ENCODE measurements at places on chromosomes 16 and 17.

DNA sequence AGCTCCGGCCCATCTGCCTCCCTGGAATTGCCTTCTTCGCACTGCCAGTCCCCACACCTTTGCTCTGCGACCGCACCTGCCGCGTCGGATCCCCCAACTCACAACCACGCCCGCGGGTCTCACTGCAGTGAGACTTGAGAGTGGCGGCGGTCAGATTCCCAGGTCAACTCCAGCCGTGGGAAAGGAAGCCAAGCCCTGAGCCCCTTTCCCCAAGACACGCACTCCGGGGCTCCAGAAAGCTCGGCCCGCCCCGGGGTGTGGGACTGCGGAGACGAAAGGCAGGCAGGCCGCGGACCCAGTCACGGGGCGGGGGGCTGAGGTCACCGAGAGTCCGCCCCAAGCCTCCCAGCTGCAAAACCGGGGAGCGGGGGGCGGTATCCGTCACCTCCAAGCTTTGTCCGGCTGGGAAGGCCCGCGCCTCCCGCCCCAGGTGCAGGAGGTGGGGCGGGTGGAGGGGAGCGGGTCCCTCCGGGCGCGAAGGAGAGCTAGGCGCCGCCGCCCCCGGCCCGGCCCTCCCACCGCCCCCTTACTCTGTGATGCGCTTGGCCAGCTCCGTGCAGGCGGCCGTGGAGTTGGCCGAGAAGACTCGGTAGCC is 615 bp downstream of the PRPSAP1 start:
- no peak for DNase-seq

DNA sequence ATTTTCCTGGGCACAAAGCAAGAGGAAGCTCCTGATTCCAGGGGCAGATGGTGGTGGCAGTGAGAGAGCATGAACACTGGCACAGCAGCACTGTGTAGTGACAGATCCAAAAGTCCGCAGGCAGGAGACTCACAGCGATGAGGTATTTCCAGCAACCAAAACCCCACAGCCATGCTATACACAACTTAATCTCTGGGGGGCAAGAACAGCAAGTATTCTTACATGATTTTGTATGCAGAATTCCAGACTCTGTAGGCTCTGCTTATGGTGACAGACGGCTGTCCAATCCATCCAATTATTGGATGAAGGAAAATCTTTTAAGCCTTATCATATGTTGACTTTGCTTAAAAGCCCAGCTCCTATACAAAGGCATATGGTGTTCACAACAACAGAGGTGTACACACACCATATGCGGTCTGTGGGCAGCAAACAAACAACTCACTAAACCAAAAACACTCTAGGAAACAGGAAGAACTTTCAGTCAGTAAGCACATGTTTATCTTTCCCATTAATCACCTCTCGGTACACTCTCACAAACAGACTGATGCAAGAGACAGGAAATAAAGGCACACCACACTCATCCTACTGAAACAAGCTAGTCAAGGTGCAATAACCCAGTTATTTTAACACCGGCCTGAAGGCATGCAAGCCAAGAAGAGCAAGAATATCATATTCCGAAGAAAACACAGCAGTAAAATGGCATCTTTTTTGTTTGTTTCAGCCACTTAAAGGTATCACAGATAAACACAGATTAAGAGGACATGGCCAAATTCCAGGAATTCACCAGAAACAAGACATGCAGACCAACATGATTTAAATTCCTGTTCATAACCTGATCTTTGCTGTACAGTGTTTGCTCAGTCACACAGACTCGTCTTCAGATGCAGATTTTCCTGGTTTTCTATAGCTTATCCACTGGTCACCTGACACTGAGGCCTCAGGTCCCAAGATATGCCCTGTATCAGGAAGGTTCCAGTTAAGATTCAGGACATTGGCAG is 47.8 kb downstream of the ERN1 start:
- no peak for DNase-seq

DNA sequence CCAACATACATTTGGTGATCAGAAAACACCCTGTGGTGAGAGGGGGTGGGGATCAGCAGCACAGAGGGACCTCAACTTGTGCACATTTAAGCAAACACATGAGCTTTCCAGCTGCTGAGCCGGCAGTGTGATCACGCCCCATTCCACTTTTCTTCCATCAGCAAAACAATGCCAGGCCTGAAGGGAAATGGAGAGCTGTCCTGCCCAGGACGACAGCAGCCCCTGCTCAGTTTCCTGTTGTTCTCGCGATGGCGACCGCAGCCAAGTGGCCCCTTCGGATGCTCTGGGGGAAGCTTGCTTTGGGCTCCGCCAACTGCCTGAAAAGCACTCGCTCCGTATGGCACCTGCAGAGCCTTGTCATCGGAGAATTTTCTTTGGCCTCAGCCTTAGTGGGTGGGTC is 272.3 kb downstream of the FOXL1 start:
- no peak for DNase-seq

- DNase-seq, result no peak
Measured at GRCh38 chr17:38872027-38872511, 2.2 kb downstream of the LASP1 start.

GRCh38 chr16:13926891-13927290 is 6.9 kb downstream of the ERCC4 start:
- no peak for DNase-seq

DNA sequence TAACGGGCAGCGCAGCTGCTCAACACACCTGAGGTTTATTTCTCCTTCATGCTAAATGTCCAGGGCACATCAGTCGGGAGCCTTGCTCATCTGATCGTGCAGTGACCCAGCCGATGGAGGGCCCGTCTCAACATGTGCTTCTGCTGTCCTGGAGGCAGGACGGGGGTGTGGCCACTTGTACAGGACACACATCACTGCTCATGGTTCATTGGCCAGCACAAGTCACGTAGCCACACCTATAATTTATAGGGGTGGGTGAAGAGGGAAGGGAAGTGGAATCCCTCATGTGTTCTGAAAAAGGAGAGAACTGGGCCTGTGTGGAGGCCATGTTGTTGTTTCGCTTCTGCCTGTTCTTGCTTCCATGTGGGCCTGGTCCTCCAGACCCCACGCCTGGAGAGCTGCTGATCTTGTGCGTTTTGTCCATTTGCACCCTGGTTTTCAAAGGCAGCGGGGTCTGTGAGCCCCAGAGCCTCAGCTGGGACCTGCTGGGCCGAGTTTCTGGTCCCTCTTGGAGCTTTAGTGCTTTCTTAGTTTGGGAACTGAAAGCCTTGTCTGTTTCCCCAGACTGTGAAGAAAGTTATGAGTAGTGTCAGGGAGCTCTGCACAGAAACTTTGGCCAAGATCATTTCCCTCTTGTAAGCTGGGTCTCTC is 60.5 kb downstream of the CMIP start:
- DNase-seq, result no peak

GRCh38 chr17:27560668-27561067 is 70.3 kb upstream of the LGALS9 start:
- DNase-seq, result no peak

DNA sequence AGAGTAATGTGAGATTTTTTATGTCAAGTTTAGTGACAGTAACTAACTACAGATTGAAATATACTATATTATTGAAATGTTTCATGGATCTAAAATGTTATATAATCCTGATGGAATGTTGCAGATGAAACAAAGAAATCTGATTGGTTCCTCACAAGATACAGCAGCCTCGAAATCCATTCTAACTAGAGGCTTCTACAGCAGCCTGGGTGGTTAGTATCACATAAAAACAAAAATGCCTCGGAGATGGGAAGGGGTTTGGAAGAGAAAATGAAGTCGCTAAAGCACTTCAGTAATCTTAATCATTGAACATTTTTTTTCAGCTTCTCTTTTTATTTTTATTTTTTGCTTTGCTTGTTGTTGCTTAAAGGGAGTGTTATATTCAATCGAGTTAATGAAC is 75.2 kb downstream of the TANC2 start:
- no peak for DNase-seq

- DNase-seq, result no peak
Measured at GRCh38 chr16:49716339-49716934, 139.5 kb downstream of the ZNF423 start.

- DNase-seq, result no peak
Measured at GRCh38 chr17:33385713-33386112, 92.6 kb upstream of the ASIC2 start.

- DNase-seq, result no peak
Measured at GRCh38 chr17:77245162-77245926, 104.6 kb downstream of the SEC14L1 start.

DNA sequence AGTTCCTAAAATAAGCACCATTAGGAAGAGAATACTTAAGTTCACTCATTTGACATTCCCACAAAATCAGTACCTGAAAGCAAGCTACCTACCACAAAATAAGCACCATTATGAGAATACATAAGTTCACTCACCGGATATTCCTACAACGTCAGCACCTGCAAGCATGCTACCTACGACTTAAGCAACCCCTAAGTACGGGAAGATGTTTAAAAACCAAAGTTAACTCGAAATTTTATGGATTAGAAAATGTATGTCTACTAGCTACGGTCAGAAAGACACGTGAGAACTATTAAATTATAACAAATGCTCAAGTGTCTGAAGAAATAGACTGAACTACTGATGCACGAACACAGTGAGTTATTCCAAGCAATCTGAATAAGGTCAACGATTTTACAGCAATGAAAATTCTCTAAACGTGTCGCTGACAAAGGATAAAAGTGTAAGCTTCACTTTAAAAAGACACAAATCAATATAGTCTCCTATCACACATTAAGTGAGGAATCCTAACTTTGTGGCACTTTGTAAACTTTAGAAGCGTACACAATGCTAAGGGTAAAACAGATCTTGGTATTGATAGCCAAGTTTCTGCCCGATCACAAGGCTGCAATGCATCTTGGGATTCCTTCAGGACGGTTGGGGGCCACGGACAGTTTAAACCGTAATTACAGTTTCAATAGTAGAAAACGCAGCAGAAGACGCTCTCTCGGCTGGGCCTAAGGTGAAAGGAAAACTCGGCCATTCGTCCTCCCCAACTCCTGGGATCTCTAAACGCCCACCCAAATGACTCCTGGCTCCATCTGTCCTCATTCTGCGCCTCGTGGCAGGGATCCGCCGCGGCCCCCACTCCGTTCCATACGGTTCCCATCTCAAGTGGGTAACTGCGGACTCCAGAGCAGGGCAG is 1.3 kb downstream of the GSPT1 start:
- no peak for DNase-seq

- DNase-seq, result no peak
Measured at GRCh38 chr16:87498324-87499188, 5.7 kb upstream of the ZCCHC14 start.

DNA sequence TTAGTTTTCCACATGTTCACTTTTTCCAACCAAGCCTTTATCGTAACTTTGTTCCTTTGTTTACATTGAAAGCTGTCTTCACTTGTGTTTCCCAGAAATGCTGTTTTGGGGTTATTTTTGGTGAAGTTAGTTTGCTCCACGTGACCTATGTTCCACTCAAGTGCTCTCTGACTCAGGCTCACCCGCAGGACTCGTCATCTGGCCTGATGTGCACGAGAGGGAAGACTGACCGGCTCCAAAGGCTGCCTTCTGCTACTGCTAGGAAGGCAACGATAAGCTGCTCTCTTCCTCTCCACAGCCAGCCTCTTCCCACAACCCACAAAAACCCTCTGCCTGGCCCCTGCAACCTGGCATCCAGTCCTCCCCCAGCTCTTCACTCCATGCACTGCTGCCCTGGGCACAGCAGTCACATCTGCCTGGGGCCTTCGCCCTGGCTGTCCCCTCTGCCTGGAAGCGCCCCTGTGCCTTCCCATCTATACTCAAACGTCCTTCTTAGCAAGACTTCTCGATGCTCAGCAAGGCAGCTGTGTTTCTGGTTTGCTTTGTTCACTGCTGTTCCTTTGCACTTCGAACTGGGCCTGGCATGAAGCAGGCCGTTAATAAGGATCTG is 28.0 kb downstream of the ZCCHC14 start:
- no peak for DNase-seq

DNA sequence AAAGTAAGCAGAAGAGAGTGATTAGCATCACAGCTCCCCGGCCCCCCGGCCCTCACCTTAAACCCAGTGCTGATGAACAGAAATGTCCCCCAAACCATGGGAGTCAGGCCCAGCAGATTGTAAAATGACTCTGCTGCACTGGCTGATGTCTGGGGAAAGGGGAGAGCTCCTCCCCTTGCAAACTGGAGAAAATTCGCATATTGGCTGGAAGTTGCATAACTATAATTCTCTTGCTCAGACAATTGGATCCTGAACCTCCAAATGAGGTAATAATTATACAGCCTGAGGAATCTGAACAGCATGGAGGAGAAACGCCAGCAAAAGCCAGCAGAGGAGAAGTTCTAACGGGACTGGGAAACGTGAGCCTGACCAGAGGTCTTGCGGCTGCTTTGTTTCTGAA is 109.7 kb downstream of the C16orf95 start:
- DNase-seq, result no peak

GRCh38 chr16:86525696-86526095 is 15.4 kb downstream of the FOXF1 start:
- no peak for DNase-seq

GRCh38 chr17:10162096-10162495 is 36.3 kb downstream of the GAS7 start:
- DNase-seq, result no peak

- DNase-seq, result no peak
Measured at GRCh38 chr16:12097523-12098428, 121.2 kb downstream of the SNX29 start.
